ENCODE measurements at places on chromosomes 7 and 10.

GRCh38 chr7:157526913-157527634 is 190.3 kb downstream of the DNAJB6 start:
- no peak for DNase-seq

- no peak for DNase-seq
Observed at GRCh38 chr10:52387744-52388143, 73.7 kb downstream of the DKK1 start.

DNA sequence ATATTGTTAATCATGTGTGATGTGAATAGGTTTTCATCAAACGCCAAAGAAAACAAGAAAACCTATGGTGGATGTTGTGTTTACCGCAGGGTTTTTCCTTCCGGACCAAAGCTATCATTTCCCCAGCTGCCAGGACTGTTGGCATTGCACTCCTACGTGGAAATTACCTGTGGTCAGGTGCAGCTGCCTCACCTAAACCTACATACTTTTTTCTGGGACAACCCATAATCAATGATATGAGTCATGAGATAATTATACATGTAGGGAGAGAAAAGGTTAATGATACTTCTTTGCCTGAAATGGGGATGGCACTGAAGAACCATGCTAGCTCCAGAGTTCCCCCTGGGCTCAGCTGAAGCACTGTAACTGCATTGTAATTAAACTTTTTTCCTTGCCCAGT is 223.6 kb upstream of the SEMA3E start:
- no peak for DNase-seq

DNA sequence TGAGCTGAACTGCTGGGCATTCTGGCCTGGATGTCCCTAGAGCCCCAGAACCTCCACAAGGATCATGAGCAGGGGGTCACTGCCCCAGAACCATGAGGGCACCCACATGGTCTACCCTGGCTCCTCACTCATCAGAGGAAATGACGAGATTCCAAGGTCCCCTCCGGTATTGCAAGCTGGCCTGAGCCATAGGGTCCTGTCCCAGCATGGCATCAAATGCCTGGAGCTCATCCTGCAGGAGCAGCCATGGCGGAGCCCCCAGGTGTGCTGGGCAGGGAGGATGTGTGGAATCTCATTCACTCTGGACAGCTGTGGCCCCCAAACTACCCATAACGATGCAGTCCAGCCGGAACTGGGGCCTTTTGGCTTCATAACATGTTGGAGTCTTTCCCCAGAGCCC is 66.6 kb upstream of the ANTXRL start:
- no peak for DNase-seq

GRCh38 chr7:91338226-91339020 is 74.2 kb downstream of the FZD1 start:
- DNase-seq, result no peak

GRCh38 chr7:110994028-110994967 is 96.6 kb upstream of the LRRN3 start:
- no peak for DNase-seq

DNA sequence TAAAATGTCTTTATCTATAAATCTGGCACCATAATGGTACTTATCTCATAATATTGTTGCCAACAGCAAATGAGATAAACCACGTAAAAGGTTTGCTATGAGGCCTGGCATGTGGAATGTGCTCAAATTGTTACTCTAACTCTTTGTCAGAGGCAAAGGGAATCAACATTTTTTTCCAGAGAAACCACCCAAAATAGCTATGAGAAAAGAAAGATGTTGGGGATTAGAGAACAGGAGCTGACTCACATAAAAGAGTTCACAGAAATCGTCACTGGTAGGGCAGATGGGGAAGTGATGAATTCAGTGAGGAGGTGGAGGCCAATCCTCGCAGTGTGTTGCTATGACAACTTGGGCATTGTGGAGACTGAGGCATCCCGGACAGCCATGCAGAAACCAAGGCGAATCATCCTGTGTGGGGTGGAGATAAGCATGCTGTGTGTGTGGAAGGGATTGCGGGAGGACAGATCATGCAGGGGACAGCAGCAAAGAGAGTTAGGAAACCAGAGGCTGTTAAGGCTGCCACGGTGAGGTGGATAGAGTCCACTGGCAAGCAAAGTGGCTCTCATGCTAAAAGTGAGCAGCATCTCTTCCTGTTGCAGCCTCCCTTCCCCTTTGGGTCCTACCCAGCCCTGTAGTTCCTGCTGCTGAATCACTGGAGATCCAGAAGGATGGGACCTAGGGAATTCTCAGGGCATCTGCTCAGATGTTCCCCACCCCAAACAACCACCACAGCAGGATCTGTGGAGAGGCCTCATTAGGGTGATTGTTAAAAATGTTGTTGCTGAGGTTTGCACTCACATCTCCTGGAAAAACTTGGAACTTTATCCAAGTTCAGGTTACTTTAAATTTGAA is 103.9 kb downstream of the CUBN start:
- no peak for DNase-seq

DNA sequence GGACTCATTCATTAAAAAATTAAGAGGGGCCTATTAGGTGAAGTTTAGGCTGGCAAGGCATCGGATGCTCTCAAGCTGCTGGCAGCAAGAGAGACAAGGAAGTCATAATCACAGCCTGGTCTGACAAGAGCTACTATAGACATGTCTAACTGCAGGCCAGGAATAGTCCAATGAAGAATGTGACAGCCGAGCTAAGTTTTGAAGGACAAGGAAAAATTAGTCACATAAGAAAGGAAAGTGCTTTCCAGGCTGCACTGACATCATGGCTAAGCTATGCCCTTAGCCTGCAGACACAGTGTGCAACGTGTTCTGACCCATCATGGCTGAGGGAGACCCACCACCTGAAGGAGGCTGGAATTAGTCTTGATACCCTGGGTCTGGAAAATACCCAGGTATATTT is 281.1 kb downstream of the PLXNA4 start:
- no peak for DNase-seq

DNA sequence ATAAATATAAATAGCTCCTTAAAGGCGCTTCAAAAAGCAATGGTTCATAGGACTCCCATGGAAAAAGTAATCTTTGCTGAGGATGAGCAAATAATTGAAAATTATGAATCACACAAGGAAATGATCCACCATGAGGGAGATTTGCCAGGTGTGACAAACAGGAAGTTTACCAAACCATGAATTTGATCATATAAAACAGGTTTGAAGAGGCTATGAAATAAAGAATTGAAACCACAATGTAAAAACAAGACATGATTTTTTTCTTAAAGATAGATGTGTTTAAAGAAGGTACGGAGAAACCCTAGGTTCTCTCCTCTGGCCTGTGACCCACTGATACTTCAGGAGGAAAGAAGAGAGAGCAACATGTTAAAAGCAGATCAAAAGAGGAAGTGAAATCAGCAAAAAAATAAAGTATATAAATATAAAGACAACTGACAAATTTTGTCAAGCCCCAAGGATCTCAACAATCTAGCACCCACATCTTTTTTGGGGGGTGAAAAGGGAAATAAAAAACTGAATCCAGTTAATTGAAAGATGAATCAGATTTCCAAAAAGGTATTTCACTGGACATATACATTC is 111.3 kb upstream of the ASAH2 start:
- peak; percentile 67 for DNase-seq

DNA sequence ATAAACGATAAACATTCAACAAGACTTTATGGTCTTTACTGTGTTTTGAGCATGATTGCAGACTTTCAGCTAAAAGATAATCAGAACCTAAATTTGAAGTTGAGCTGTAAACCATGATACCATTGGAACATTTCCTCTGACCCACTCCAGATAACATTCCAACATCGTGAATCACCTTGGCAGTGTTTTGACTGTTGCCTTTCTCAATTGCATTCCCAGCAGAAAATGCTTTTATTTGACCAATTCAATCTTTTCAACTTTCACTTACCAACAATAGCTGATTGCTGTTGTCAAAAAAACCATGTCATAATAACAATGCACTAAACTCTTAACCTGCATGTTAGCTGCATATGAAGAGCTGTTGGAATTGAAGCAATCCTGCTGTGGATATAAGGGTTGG is 165.5 kb downstream of the MDFIC start:
- DNase-seq, result no peak

DNA sequence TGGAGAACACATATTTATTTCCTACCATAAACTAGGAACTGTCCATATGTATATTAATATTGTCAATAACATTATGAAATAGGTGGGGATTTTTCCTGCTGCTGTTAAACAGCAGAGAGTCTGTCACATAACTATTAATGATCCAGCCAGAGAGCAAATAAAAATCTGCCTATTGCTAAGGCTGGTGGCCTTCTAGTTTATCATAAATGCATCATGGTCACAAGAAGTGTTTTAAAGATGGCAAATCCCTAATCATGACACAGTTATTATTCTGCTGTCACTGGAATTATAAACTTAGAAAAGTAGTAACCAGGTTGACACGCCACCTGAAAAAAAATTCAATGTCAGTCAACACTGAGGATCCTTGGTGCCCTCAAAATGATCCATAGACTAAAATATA is 132.3 kb downstream of the HGF start:
- DNase-seq, result no peak

- peak; percentile 38 for DNase-seq
Observed at GRCh38 chr7:69674701-69675182, 76.5 kb downstream of the AUTS2 start.

DNA sequence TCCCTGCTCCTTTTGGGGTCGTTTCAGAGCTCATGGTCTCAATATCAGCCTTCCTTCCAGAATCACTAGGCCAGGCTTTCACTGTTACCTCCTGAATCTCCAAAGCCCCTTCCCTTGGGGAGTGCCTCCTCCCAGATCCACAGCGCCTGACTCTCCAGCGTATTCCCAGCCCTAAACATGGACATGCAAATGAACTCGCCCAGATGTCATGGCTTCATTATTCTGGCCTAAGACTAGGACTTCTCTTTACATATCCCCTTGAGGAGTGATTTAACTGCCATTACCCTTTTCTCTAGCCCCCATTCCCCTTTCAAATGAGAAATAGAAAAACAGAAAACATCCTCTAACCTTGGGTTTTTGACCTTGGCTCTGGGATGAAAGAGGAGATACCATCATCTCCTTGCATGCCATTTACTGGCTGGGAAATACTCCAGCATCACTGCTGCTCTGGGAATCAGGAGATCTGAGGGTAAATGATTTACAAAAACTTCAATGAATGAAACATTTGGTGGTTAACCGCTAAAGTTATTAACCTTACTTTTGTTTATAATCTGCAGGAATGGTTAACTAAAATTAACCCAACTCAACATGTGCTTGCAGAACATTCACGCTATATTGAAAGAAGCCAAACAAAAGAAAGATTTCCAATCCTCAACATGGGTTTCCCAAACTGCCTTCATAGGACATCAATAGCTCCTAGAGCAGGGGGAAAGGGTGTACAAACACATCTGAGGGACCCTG is 37.0 kb downstream of the FAM171A1 start:
- no peak for DNase-seq

DNA sequence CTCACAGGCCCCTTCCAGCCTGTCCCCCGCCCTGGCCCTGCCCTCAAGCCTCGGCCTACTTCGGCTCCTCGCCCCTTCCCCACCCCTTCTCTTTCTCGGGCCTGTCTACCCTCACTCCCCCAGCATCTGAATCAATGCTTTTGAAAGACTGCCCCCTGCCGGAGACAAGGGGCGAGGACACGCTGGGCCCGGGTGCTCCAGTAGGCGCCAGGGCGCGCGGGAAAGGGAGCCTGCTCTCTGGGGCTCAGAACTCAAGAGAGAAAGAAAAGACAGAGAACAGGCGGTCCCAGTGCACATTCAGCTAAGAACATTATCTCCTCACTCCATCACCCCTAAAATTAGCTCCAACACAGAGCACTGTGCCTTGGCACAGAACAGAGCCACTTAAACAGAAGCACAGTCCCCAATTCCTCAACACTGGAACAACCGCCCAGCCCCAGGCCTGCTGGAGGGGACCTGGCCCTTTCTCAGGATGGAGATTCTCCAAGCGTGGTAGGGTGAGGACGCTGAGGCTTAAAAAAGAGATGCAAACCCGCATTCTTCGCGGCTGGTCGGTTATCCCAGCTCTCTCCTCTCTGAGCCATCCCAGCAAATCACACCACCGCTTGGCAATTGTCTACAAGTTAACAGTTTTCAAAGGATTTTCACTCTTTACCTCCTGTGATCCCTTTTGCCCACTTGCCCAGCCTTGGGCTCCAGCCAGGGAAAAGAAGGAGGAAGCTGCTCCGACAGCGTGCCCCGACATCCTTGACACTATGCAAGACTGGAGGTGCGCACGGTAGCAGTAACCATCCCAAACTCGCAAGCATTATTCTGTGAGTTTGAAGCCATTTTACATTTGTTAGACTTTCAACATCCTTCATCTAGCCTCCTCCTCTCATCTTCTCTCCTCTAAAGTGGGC is 2.1 kb downstream of the GIGYF1 start:
- DNase-seq, result peak; percentile 91

GRCh38 chr10:84540617-84541288 is 212.4 kb downstream of the CCSER2 start:
- DNase-seq, result peak; percentile 84

- DNase-seq, result no peak
Observed at GRCh38 chr10:78148961-78149612, 115.4 kb downstream of the RPS24 start.

- peak; percentile 32 for DNase-seq
Observed at GRCh38 chr7:99579956-99580777, 17.9 kb upstream of the TMEM225B start.

DNA sequence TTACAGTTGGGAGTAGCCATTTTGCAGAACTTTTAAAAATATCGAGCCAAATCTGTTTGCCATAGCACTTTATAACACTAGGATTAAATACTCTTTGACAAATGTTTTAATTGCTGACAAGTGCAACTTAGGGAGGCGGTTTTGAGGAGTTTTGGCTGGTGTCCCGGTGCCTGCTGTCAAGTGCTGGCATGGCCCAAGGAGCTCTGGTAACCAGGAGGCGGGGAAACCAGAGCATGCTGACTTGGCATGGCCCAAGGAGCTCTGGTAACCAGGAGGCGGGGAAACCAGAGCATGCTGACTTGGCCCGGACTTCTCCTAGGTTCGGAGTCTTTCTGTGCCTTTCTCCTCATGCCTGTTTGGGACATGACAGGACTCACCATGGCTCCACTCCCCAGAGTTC is 30.8 kb upstream of the ZNF32 start:
- no peak for DNase-seq

- no peak for DNase-seq
Observed at GRCh38 chr10:92108747-92109146, 182.1 kb downstream of the CPEB3 start.

GRCh38 chr7:12013983-12014382 is 182.0 kb upstream of the THSD7A start:
- no peak for DNase-seq

DNA sequence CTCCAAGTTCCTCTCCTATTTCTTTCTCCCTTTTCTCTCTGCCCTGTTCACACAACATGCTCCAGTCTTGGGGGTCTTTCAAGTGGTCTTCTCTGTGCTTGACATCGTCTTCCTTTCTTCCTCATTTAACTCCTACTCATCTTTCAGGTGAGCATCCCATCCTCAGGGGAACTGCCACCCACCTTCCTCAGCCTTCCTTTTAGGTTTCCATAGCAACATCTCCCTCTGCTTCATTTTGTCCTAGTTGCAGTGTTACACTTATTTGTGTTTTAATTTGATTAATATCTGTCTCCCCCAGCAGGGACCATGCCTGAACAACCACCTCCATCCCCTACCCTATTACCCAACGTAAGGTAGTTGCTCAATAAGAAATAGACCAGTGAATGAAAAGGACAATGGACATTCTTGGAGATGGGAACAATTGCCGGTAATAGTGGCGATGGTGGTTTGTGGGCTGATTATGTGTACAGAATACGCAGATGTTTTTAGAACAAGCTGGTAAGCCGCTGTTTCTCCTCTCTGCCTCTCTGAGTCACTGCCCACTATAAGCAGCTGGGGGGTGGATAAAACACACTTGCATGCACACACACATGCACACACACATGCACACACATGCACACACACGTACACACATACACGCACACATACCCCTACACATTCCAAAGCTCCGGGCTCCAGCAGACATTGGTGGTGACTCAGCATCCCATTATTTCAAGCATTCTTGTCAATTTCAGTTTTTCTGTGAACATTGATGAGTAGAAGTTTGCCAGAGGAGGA is 251.6 kb downstream of the GATA3 start:
- no peak for DNase-seq

Measured in GM20000 (cell line).